Activated CD4-positive, alpha-beta T cell treated with anti-CD3 and anti-CD28 coated beads for 36 hours (primary cell): ENCODE measurements at places on chromosomes 12 and 14. TPM values are rescaled to one million over a fixed set of nuclear protein-coding genes. Genes with fewer than 3 reads are reported as not detected.

GRCh38 chr12:74412606-74413230 is 124.9 kb upstream of the ATXN7L3B start:
- H3K4me1 ChIP-seq: no peaks in the 10 kb centered on the region
- H3K4me3 ChIP-seq: no peak overlapping the region
- no peak for DNase-seq
- no peaks in the 10 kb centered on the region for H3K36me3 ChIP-seq
- peaks cover 3% of the 10 kb centered on the region for H3K27me3 ChIP-seq
- H3K27ac ChIP-seq: no peak overlapping the region

DNA sequence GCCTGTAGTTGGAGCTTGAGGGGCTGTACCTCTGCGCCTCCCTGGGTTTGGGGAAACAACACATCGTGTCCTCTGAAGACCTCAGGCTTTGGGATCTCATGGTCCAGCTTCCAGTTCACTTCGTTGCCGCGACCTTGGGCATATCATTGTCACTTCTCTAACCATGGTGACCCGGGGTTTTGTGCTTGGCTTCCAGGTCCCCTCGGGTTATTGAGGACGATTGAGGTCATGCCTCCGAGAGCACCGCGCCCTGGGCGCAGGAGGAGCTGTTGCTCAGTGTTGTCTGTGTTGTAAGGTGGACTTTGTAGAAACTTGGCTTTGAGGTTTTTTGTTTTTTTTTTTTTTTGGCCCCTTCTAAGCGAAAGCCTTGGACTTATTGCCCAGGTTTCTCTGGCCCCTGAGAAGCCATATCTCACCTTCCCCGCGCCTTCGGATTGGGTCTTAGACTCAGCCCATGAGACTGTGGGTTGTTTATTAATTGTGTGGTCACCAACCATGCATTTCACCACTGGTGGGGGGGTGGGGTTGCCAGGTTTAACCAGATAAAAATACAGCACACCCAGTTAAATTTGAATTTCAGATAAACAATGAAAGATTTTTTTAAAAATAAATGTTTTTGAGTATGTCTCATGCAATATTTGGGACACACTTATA is 2.6 kb downstream of the BCL7A start:
- no peaks in the 10 kb centered on the region for H3K36me3 ChIP-seq
- H3K27ac ChIP-seq: no peak overlapping the region
- no peak for DNase-seq
- peaks cover 11% of the 10 kb centered on the region for H3K4me1 ChIP-seq

- no peaks in the 10 kb centered on the region for H3K36me3 ChIP-seq
- no peak overlapping the region for H3K27ac ChIP-seq
- H3K4me1 ChIP-seq: no peaks in the 10 kb centered on the region
- H3K27me3 ChIP-seq: peaks cover 12% of the 10 kb centered on the region
Measured at GRCh38 chr12:3446653-3447270, 44.2 kb upstream of the PRMT8 start.

DNA sequence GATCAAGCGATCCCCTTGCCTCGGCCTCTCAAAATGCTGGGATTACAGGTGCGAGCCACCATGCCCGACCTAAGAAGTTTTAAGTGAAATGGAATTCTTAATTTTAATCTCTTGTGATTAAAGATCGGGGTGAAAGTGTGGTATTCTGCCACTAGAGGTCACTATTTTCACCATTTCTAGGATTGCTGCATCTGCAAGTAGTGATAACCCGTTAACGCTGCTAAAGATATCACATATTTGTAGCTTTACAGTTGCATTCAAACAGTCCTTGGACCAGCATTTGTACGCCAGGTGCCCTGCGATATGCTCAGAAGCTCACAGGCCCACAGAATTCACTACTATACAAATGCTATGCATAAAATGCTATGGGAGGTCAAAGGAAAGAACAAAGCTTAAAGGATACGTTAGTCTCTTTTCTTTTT is 19.3 kb downstream of the CCDC62 start:
- DNase-seq: no peak
- no peak overlapping the region for H3K4me3 ChIP-seq
- H3K27me3 ChIP-seq: no peaks in the 10 kb centered on the region
- no peaks in the 10 kb centered on the region for H3K36me3 ChIP-seq
- H3K27ac ChIP-seq: no peak overlapping the region

DNA sequence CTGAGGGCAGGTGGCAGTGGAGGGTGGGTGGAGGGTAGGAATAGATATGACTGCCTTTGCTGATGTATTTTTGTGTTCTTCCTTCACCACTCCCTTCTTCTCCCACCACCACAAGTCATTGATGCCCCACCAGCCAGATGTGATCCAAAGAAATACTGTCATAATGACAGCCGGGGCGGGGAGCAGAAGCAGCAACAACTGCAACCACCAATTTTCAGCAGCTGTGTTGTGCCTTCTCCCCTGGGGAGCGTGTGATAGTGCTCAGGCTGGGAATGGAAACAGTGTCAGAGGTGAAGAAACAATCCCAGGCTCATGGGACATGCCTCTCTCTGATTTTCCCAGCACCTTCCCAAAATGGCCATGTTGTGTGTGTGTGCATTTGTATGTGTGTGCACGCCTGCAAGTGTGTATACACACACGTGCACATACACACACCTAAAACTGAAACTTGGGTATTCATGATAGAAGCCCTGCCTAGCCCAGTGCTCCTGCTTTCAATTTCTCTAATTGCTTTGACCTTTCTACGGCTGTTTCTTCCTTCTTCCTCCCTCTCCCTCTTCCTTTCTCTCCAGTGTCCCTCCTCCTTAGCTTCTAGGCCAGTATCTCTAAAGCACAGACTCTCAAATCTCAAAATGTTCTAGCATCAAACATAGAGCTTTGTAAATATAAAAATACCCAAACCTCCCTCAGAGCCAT is 299.2 kb upstream of the FKBP4 start:
- no peaks in the 10 kb centered on the region for H3K36me3 ChIP-seq
- peaks cover 10% of the 10 kb centered on the region for H3K27me3 ChIP-seq
- no peak overlapping the region for H3K27ac ChIP-seq
- DNase-seq: no peak
- no peaks in the 10 kb centered on the region for H3K4me1 ChIP-seq

- no peak overlapping the region for H3K27ac ChIP-seq
- no peak for DNase-seq
- H3K4me1 ChIP-seq: peaks cover 2% of the 10 kb centered on the region
- H3K4me3 ChIP-seq: no peak overlapping the region
Measured at GRCh38 chr14:54174457-54174856, 217.8 kb upstream of the BMP4 start.

GRCh38 chr14:91728616-91729183 is 3.2 kb downstream of the CATSPERB start:
- no peaks in the 10 kb centered on the region for H3K36me3 ChIP-seq
- no peak overlapping the region for H3K4me3 ChIP-seq
- H3K27ac ChIP-seq: no peak overlapping the region
- no peaks in the 10 kb centered on the region for H3K27me3 ChIP-seq
- peaks cover 22% of the 10 kb centered on the region for H3K4me1 ChIP-seq
- DNase-seq: no peak

DNA sequence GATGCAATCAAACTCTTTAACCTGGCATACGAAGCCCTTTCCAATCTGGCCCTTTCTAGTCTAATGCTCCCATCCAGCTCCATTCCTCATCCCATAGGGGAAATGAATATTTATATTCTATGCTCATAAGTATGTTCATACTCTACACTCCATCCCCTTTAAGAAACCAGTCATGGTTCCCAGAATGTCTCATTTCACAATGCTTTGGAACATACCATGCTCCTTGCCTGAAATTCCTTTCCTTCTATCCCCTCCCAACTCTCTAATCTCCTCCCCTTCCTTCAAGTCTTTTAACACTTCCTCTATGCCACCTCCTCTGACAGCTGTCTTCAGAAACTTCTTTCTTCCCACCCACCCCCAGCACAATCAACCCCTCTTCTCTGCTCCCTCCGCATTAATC is 207.0 kb upstream of the CAND1 start:
- no peak for DNase-seq
- H3K4me3 ChIP-seq: no peak overlapping the region
- no peaks in the 10 kb centered on the region for H3K4me1 ChIP-seq
- H3K27ac ChIP-seq: no peak overlapping the region

- peaks cover 11% of the 10 kb centered on the region for H3K4me1 ChIP-seq
- H3K27me3 ChIP-seq: peaks cover 35% of the 10 kb centered on the region
- H3K36me3 ChIP-seq: no peaks in the 10 kb centered on the region
- DNase-seq: no peak
Measured at GRCh38 chr12:65620046-65620445, 204.2 kb upstream of the HMGA2 start.

DNA sequence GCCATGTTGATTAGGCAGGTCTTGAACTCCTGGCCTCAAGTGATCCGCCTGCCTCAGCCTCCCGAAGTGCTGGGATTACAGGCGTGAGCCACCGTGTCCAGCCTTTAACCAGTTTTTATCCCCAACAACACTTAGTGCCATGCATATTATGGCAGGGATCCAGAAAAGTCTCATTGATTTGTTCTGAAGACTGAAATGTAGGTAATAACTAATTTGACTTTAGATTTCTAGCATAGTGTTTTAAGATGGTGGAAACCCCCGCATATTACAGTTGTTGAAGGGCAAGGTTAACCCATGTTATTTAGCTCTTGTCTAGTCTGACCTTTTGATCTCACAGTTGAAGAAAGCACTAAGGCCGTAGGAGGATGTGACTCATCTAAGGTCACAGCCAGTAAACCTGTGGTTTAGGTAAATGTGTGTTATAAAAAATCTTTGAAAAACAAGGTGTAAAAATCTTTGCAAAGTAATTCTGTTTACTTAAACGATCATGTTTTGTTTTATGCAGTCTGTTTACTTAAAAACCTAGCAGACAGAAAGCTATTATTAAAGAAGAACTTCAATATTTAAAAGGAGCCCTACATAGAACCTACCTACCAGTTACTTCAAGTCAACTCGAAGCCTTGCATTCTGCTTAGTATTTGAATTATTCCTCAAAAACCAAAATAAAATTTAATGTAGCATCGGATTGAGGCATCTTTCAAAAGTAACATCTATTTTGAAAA is 24.8 kb downstream of the BICDL1 start:
- peaks cover 71% of the 10 kb centered on the region for H3K36me3 ChIP-seq
- DNase-seq: peak; percentile 73
- no peaks in the 10 kb centered on the region for H3K27me3 ChIP-seq
- H3K4me1 ChIP-seq: peaks cover 90% of the 10 kb centered on the region
- peak overlapping the region; percentile 99 for H3K27ac ChIP-seq

DNA sequence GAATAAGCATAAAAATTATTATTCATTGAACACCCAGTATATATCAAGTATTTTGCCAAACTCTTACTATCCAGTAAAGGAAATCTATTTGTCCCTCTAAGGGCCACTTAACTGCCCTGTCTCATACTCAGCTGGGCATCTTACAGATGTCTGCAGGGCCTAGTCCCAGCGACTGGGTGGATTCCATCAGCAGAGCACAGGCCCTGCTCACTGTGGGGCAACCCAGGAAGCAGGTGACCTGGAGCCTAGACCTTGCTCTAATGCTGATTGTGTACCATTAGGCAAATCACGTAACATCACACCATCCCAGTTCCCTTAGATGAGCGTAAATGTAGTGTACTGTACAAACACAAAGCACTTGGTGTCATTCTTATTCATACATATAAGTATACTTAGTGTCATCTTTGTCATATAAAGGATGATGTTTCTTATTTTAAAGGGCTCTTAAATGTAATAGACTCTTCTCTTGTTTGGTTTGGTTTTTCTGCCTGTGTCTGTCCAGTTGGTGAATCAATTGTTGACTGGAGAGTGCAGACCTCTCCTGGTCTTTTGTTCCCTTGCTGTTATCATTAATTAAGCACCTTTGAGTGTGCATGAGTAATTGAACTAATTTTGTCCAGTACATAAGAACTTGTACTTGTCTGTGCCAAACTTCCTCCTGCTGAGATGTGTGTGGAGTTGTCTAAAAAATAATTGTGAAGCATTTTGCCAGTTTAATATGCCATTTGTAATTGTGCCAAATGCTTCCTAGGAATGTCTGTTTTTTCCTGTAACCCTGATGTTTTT is 49.3 kb downstream of the RAB35 start:
- no peaks in the 10 kb centered on the region for H3K27me3 ChIP-seq
- DNase-seq: no peak
- peak overlapping the region; percentile 53 for H3K27ac ChIP-seq
- no peak overlapping the region for H3K4me3 ChIP-seq
- H3K36me3 ChIP-seq: peaks cover 68% of the 10 kb centered on the region
- H3K4me1 ChIP-seq: peaks cover 6% of the 10 kb centered on the region

DNA sequence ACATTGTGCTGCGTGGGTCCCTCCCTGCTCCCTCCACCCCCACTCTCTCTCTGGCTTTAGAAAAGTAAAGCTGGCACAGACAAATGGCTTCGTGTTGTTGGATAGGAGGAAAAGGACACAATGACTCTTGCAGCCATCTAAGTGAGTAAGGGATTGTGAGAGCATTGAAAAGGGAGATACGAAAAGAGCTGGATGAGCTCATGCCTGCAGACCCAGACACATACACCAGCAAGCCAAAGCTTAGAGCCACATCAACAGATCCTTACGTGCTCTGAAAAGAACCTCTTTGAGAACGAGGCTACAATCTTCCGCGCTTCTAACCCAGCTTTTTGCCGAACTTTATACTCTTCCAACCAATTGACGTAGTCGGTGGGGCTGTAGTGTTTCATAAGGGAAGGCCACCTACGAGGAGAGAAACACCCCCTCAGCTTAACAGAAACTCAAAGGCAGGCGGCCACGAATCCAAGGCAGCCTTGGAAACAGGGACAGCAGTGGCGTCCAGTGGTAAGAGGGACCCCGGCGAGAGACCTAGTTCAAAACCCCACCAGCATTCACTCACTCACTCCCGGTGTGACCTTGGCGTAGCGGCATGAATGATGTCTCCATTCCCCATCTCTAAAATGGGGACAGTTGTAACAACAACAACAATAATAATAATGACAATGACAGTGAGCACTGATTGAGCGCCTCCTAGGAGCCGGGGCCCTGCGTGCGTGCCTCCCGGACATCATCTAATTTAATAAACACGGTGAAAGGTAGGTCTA is 1.1 kb downstream of the FBXO21 start:
- H3K27ac ChIP-seq: peak overlapping the region; percentile 90
- H3K4me1 ChIP-seq: peaks cover 30% of the 10 kb centered on the region
- H3K36me3 ChIP-seq: peaks cover 33% of the 10 kb centered on the region
- H3K4me3 ChIP-seq: peak overlapping the region; percentile 95
- DNase-seq: no peak
- H3K27me3 ChIP-seq: no peaks in the 10 kb centered on the region

GRCh38 chr14:90582166-90582565 is 185.3 kb downstream of the CALM1 start:
- no peaks in the 10 kb centered on the region for H3K36me3 ChIP-seq
- no peak overlapping the region for H3K27ac ChIP-seq
- no peak for DNase-seq
- H3K27me3 ChIP-seq: no peaks in the 10 kb centered on the region

DNA sequence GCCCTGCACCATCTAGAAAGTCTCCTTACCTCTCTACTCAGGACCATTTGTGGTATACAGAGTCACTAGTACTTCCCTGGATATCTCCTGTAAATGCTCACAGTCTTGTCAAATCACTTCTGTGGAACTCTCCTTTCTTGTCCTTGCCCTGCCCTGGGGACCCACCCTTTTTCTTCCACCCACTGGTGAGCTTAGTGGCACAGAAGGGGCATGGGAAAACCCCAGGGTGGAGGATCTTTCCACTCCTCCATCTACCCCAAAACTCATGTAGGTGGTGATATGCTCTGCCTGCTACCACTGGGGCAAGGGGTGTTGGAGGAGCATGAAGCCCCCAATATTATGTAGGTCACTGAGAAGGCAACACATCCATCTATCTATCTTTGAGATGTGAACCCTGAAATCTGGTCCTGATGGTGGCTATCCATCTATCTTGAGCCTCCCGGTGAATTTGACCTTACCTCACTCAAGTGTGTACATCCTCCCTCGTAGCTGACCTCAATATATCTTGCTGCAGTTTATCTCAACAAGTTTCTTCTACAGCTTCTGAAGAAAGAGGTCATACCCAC is 943 bp downstream of the TESPA1 start:
- peaks cover 64% of the 10 kb centered on the region for H3K4me1 ChIP-seq
- H3K4me3 ChIP-seq: peak overlapping the region; percentile 78
- H3K36me3 ChIP-seq: peaks cover 56% of the 10 kb centered on the region

Gene WNT1
- not detected for total RNA-seq

Gene MEG3
- not detected for total RNA-seq

Gene NOS1
- not detected for total RNA-seq
